ENCODE measurements at places on chromosomes 6 and 20.

DNA sequence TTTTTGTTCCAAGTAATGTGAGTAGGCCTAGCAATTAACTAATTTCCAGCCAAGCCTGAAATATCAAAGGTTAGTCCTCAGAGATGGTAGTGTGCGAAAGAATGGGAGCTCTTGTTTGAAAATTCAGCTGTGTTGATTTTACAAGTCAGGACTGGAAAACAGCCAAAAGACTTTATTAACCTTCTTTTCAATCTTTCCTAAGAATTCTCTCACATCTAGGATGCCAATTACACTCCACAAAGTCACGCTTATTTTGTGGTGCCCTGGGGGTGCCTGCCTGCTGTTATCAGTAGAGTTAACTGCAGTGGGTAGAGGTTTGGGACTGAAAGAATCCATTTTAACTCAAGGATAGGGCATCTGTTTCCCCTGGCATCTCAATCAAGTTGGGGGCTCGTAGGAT is 30.7 kb upstream of the MAP3K4 start:
- DNase-seq, result no peak

DNA sequence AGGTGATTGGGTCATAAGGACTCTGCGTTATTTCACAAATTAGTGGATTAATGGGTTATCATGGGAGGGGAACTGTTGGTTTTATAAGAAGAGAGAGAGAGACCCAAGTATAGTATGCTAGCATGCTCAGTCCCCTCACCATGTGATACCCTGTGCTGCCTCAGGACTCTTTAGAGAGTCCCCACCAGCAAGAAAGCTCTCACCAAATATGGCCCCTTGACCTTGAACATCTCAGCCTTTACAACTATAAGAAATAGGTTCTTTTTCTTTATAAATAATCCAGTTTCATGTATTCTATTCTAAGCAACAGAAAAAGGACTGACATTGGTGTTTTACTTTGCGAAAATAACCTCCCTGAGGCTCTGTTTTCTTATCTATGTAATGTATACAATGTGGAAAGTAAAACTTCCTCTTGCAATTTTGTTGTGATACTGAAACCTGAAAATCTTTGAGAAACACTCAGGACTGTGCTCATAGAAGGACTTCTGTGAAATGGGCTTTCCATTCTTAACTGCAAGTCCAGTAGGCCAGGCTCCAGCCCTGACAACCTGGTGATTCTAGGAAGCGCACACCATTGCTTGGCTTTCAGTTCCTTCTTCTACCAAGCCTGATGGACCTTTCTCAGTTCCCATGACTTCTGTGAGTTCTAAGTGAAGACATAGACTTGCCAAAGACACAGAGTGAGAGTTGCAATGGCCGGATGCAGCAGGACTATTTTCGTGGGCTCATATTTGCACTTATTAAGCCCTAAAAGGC is 21.9 kb downstream of the SIRPD start:
- no peak for DNase-seq

GRCh38 chr20:37504404-37505096 is 16.5 kb upstream of the NNAT start:
- no peak for DNase-seq

DNA sequence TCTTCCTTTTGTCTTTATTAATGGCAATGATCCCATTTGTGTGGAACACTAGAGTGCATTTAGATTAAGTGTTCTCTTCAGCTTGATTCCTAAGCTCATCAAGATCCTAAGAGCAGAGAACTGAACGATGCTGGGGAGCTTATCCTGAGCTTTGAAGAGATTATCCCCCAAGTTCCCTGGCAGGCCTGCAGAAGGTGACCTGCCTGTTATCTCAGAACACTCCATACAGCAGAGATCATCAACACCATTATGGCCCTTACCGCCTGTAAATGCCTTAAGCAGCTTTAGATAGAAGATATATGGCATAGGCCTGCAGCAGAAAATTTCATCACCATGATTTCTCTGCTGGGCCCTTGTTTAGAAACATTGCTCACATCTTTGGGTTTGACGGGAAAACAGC is 779.9 kb upstream of the MAP3K7 start:
- no peak for DNase-seq

DNA sequence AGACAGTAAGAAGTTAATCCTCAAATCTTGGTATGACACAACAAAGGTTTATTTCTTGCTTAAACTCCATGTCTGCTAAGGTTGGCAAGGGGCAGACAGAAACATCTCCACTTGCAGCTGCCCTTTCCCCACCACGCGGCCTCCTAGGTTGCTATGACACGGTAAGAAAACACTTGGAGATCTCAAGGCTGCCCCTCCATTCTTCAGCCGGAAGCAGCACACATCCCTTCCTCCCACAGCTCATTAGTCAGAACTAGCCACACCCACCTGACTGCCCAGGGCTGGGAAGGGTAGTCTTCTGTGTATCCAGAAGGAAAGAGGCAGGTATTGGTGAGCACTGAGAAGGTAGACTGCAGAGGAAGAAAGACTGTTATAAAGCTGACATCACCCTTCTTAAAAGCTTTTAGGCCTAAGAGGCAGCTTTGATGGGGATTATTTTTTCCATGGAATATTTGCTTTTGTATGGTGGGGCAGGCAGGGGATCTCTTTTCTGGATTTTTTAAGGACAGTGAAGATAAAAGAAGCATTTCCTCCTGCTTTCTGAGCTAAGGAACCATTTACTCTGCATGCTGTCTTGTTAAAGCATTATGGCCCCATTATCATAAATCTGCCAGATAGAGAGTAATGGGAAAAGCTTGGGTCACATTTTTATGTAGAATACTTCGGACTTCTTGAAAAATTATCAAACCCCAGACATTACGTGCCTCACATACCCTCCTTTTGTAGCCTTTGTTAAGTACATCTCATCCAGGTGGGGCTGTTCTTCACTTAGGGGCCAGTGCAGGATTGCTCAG is 41.6 kb downstream of the MRAP2 start:
- DNase-seq, result no peak

GRCh38 chr6:107633680-107634323 is 143.9 kb downstream of the SOBP start:
- DNase-seq, result no peak

GRCh38 chr6:1695546-1696462 is 86.1 kb downstream of the FOXC1 start:
- DNase-seq, result no peak

DNA sequence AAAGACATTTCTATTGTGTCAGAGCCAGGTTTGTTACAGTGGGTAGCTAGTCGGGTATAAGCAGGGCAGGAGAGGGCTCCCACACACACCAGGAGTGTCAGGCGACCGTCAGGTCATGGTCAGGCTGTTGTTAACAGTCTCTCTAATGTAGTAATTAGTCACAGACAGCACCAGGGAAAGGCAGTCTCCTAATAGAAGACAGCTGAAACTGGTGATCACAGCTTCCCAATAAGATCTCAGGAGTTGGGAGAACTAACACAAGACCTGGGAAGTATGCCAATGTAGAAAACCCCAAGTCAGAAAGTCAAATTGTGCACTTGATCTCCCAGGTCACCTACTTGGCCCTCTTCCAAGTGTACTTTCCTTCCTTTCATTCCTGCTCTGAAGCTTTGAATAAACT is 53.0 kb upstream of the GPR6 start:
- no peak for DNase-seq

- DNase-seq, result no peak
Measured at GRCh38 chr6:116364321-116364720, 6.4 kb upstream of the DSE start.

GRCh38 chr6:155155787-155156447 is 107.9 kb upstream of the CLDN20 start:
- peak; percentile 44 for DNase-seq

GRCh38 chr6:35154262-35154661 is 13.1 kb upstream of the TCP11 start:
- DNase-seq, result no peak

DNA sequence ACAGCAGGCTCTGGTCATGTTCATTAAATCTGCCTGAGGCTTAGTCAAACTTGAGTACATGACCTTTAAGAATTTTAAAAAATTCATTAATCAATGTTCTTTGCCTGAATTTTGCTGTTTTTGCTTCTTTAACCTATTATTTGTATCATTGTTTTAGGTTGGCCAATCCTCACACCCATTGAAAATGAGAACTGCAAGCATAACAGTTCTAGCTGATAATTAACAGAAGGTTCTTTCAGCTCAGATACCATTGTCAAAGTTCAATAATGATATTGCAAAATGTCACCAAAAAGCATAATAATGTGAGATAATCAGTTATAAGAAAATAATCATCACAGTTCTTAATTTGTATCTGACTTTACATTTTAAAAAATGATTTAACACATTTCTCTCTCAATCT is 583.1 kb downstream of the TFAP2A start:
- no peak for DNase-seq

- DNase-seq, result no peak
Measured at GRCh38 chr6:100209323-100210136, 215.5 kb upstream of the MCHR2 start.

GRCh38 chr20:24779131-24779530 is 169.9 kb upstream of the CST7 start:
- DNase-seq, result no peak

DNA sequence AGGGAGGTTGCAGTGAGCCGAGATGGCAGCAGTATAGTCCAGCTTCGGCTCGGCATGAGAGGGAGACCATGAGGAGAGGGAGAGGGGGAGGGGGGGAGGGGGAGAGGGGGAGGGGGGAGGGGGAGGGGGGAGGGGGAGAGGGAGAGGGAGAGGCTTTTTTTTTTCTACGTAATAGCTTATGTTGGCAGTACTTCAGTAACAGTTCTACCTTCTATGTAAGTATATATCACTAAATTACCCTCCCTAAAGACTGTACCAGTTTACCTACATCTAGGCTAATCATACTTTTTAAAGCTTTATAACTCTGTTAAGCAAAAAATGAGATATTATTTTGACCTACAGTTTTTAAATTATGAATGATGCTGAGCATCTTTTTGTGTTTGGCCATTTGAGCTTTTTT is 13.6 kb downstream of the TM9SF4 start:
- no peak for DNase-seq

GRCh38 chr20:2700913-2701620 is 8.5 kb downstream of the EBF4 start:
- DNase-seq, result no peak

DNA sequence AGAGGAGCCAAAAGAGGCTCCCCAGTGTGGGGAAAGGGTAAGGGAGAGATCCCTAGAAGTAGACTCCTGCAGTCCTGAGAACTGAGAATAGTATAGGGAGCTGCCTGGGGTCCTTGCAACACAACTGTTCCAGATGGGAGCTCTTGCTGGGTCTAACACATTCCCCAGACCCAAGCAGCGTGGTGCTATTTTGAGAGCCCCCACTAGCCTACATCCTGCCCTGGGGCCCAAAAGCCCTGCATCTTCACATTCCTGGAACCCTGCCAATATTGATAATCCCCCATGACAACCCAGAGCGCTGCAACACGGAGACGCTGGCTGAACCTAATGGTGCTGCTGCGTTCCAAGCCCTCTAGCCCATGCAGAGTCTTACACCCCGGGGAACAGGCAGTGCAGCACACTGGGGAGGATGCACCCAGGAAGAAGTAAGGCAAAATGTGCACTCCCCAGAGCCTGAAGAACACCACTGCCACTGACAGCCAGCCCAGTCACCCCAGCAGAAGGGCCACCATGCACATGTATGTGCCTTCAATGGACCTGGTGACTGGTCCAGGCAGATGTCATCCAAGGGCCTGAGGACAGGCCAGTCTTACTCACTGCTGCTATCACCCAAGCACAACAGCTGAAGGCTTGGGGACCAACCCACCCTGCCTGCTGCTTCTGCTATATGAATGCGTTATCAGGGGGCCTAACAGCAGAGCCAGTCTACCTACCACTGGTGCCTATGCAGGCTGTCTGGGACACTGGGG is 7.0 kb upstream of the RNF217 start:
- no peak for DNase-seq

GRCh38 chr6:16494793-16495192 is 256.4 kb downstream of the GMPR start:
- DNase-seq, result no peak

DNA sequence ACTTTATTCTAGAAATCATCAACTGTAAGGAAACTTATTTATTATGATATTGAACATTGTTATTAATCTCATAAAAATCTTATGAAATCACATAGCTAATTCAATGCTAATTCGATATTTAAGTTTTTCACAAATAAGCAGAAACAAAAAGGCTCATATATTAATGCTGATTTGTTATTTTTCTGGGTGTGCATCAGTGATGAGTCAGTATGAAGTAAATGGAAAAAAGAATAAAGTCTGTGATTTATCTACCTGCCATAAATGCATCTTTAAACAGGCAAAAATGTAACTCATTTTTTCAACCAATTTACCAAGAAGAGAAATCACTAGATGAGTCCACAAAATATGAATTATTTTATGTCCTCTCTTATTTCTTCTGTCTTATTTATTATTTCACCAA is 253.5 kb downstream of the PTPRK start:
- no peak for DNase-seq

GRCh38 chr6:169942173-169942572 is 190.8 kb downstream of the ERMARD start:
- no peak for DNase-seq

GRCh38 chr20:38659597-38659880 is 57.9 kb downstream of the ARHGAP40 start:
- no peak for DNase-seq

DNA sequence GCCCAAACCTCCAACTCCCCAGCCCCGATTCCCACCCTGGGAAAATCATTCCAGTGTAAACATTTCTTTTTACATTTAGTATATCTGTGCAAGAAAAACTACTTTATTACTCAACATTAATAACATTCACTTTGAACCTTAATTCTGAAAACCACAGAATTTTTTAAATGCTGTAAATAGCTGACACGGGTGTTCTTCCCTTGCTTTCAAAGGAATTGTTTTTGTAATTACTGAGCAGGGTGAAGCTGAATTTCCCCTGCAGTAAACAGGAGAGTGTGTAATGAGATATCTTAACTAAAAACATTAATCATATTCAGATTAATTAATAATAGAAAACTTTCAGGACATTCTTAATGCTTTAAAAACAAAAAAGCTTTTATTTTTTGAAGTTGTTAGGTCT is 99.3 kb upstream of the CITED2 start:
- DNase-seq, result no peak

- no peak for DNase-seq
Measured at GRCh38 chr6:98452685-98453084, 381.7 kb upstream of the POU3F2 start.

- DNase-seq, result peak; percentile 10
Measured at GRCh38 chr6:162181741-162182401, 545.7 kb downstream of the PRKN start.

DNA sequence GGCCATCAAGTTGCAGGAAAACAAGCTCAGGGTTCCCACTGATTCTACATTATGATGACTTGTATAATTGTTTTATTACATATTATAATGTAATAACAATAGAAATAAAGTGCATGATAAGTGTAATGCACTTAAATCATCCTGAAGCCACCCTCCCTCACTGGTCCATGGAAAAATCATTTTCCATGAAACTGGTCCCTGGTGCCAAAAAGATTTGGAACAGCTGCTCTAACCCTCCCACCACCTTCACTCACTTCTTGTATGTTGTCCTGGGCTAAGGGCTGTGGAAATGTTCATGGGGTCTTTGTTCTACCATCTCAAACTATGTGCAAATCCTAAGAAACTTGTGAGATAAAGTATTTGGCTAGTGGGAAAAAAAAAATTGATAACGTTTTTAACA is 133.8 kb downstream of the LRRC1 start:
- no peak for DNase-seq
